ENCODE measurements at places on chromosomes 4 and X.

GRCh38 chrX:23251043-23251442, 83.6 kb upstream of the PTCHD1 start:
- DNase-seq = no peak

- no peak for DNase-seq
Measured at GRCh38 chr4:25172961-25173915, 13.0 kb upstream of the SEPSECS start.

GRCh38 chr4:47968847-47969246, 47.6 kb downstream of the CNGA1 start:
- no peak for DNase-seq

GRCh38 chr4:137946453-137947174, 295.5 kb downstream of the SLC7A11 start:
- no peak for DNase-seq

- DNase-seq = no peak
Measured at GRCh38 chr4:158728236-158728635, 5.0 kb upstream of the PPID start.

GRCh38 chr4:16079046-16079445, 4.8 kb downstream of the PROM1 start:
- DNase-seq = no peak

DNA sequence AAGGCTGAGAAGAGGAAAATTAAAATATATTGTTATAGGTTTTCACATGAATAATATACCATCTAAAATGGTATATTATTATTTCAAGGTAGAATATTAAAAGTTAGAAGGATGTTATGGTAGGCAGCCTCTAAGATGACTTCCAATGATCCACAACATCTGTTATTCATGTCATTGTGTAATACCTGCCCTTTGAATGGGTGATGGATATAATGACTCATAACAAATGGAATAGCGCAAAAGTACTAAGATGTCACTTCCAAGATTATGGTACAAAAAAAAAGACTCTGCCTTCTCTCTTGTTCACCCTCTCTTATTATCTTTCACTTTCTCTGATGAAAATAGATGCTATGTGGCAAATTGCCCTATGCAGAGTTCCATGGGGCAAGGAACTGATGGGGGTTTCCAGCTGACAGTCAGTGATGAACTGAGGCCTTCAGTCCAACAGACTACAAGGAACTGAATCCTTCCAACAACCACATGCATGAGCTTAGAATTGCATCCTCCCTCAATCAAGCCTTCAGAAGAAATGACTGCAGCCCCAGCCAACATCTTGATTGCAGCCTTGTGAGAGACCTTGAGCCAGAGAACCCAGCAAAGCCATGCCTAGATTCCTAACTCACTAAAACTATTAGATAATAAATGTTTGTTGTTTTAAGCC, 57.7 kb downstream of the HS6ST2 start:
- DNase-seq = no peak

GRCh38 chrX:120429776-120430540, 39.1 kb downstream of the LAMP2 start:
- DNase-seq = no peak

DNA sequence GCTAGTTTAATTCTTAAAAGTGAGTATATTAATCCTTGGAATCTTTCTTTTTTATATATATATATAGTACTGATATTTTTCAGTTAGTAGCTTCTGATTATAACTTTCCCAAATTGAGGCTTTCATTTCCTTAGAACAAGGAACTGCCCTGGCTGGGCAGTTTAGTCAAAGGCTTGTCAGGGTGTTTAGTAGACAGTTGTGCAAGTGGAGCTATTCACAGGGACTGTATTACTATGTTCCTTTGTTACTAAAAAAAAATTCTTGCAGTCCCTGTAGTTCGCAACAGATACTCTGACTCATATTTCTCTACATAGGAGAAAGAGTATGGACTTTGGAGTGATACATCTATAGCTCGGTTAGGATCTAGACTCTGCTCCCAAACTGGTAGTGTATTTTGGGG, 20.8 kb downstream of the USO1 start:
- DNase-seq = no peak

GRCh38 chr4:151690876-151691275, 69.9 kb downstream of the GATB start:
- DNase-seq = no peak

DNA sequence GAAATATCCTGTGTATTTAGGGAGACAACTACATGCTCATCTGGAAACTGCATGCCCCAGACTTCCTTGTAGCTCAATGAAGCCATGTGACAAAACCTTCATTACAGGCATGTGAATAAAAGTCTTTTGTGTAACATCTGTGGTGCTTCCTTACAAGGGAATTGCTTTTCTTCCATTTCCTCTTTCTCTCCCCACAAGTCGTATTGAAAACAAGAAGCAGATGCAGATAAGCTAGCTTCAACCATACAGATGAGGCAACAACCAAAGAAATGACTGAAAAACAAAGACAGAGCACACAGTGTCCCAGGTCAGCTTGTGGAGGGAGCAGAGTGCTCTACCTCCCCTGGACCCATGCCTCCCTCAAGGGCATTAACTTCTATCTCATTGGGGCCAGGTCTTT, 115.8 kb upstream of the INPP4B start:
- DNase-seq = no peak

- no peak for DNase-seq
Measured at GRCh38 chr4:141999446-142000143, 363.2 kb downstream of the IL15 start.

- peak; percentile 18 for DNase-seq
Measured at GRCh38 chr4:107736924-107737448, 17.0 kb upstream of the PAPSS1 start.

- DNase-seq = no peak
Measured at GRCh38 chr4:145565328-145565727, 53.9 kb upstream of the MMAA start.

DNA sequence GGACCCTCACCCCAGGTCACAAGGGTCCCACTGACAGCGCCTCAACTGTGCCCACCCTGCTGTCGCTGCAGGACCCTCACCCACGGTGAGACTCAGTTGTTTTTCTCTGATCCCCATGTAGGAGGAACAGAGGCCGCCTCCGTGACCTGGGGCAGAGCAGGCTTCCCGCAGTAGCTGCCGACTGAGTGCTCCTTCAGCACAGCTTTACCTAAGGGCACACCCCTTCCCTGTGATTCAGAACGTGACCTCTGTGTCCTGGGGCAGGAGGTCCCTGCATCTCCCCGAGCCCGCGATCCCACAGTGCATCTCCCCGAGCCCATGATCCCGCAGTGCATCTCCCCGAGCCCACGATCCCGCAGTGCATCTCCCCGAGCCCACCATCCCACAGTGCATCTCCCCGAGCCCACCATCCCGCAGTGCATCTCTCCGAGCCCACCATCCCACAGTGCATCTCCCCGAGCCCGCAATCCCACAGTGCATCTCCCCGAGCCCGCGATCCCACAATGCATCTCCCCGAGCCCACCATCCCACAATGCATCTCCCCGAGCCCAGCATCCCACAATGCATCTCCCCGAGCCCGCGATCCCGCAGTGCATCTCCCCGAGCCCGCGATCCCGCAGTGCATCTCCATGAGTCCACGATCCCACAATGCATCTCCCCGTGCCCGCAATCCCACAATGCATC, 23.6 kb downstream of the PPP2R3B start:
- DNase-seq = no peak

DNA sequence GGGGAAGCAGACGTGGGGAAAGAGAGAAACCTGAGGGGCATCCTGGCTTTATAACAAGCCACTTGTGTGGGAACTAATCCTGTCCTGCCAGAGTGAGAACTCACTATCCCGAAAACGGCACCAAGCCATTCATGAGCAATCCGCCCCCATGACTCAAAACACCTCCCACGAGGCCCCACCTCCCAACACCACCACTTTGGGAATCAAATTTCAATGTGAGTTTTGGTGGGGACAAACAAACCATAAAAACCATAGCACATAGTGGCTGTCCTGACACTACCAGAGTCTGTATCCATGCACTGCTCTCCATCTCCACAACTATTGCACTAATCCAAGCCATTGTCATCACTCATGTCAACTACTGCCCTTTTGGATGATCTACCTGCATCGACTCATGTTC, 28.5 kb upstream of the SEPTIN6 start:
- no peak for DNase-seq

- no peak for DNase-seq
Measured at GRCh38 chrX:15301924-15302323, 13.5 kb downstream of the ASB11 start.

- DNase-seq = no peak
Measured at GRCh38 chr4:31784558-31784957, 1064.4 kb downstream of the PCDH7 start.

DNA sequence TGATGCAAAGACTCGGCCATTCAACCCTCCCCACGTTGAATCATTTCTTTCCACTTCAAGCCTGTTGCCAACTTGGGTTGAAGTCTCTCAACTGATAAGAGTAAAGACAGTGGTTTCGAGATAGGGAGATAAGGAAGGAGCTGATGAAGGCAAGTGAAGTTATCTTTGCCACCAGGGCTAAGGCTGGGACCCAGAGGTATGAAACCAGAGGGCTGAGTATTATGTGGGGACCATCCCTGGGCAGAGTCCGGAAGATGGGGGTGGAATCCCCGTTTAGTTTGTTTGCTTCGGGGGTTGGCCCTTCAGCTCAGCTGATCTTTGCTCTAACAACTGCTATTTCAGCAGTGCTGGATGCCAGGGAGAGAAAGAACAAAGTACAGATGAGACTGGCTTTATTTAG, 2.3 kb upstream of the XPNPEP2 start:
- no peak for DNase-seq

- DNase-seq = no peak
Measured at GRCh38 chr4:2907706-2908293, 55.4 kb downstream of the NOP14 start.

DNA sequence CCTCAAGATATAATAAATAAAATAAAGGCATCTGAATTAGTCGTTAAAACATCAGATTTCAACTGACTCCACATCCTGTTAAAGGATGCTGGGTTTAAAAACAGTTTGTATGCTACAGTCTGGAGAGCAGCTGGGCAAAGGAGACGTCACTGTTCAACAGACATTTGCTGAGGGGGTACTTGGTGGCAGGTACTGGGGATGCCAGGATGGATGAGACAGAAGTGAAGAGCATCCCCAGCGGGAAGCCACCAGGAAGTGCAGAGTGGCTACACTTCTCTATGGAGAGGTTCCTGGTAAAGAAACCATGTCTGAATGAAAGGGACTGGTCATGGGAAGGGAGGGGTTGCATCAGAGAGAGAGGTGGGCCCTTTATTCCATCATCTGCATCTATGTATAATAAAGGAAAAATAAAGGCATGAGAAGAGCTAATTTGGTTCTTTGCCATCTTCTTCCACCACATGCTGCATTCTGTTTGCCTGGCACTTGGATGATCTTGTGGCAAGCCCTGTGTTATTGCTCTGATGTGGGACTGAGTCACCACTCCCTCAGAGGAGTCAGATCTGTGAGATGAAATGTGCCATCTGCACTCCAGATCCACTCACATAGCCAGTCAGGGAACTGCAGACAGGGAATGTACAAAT, 145.0 kb downstream of the SOWAHB start:
- no peak for DNase-seq
